ENCODE measurements at places on chromosomes 7 and 10.

- no peak for DNase-seq
These were observed 202.2 kb downstream of the IPMK start for GRCh38 chr10:58065529-58065815.

DNA sequence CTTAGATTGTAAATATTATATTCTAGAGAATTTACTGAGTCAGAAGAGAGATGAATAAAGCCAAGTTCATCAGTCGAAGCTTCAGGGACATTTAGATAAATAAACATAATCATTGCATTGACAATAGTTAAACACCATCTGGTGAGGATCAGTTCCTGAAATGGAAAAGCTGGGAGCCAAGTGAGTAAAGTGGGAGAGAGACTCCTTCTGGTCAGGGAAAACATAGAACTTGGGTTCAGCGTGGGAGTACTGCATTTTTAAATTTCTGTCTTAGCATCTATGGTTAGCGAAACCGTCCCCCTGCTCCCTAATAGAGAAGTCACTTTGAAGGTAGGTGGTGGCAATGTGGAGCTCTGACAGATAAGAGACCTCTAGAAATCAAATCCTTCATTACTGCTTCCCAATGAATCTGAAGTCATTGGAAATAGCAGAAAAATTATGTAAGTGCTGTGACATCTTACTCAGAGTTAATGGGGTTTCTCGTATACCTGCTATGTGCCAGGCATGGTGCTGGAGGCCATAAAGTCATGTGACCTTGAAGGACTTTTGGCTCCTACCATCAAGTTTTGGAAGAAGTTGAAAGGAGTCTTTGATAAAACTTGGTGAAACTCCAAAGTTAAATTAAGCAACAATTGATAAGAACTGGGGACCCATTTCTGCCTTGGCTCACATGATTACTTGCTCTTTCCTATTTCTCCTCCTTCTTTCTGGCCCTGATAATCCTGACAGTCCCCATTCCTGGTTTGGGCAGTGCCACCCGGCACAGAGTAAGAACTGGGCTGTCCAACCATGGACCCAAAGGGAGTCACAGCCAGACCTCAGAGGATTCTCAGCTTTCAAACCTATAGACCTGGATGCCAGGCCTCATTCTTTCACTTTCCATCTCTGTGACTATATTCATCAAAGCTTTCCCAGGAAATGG lies 211.2 kb downstream of the C7orf25 start:
- no peak for DNase-seq

DNA sequence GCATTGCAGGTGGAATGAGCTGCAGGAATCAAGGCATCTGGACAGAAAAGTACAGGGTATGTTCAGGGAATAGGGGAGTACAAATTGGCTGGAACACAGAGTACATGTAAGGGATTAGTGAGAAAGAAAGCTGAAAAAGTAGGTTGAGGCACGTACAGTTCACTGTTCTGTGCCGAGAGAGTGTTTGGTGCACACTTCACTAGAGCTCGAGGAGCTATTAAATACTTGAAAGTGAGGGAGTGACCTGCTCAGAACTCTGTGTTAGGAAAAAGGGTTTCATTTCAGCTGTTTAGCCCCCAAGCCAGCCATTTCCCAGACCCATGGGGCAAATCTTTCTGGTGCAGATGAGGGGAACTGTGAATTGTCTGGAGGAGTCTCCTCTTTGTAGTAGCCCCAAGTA lies 115.2 kb downstream of the TBXAS1 start:
- no peak for DNase-seq

GRCh38 chr10:103925591-103925990 lies 7.6 kb upstream of the STN1 start:
- no peak for DNase-seq

DNA sequence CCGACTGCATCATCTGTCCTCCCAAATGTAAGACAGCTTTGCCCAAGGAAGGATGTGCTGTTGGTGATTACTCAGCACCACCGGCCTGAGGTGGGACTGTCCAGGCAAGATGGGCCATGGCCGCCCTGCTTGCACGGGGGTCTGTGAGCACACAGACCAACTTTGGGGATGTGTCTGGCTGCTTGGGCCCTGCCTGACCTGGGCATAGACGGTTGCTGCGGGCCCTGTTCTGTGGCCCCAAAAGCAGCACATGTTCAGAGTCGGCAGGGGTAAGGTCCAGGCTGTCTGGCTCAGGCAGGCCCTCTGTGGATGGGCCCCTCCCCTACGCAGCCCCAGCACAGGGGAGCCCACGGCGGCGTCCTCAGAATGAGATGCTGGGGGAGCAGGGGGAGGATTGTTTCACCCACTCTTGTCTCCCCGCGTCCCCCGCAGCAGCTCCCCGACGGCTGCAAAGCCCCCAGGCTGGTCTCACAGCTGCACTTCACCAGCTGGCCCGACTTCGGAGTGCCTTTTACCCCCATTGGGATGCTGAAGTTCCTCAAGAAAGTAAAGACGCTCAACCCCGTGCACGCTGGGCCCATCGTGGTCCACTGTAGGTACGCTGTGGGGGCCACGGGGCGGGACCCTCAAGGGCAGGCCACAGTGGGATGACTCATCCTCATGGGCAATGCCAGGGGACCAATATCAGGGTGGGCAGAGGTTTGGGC lies 58.4 kb downstream of the MKI67 start:
- DNase-seq, result no peak

DNA sequence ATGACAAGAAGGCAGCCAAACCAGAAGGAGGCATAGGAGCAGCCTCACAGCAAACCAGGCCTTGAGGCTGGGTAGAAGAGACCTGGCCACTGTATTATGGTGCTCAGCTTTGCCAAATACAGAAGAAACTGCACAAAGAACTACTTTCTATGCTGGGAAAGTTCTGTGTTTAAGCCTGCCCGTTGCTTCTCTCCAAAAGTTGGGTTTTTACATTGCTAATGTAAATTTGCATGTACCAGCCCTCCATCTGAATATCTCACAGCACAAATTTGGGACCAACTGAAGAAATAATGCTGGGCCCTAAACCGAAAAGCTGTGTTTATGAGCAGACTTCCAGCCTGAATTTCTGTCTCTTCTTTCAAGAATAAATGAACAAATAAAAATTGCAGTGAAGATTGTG lies 145.0 kb downstream of the TFEC start:
- no peak for DNase-seq

DNA sequence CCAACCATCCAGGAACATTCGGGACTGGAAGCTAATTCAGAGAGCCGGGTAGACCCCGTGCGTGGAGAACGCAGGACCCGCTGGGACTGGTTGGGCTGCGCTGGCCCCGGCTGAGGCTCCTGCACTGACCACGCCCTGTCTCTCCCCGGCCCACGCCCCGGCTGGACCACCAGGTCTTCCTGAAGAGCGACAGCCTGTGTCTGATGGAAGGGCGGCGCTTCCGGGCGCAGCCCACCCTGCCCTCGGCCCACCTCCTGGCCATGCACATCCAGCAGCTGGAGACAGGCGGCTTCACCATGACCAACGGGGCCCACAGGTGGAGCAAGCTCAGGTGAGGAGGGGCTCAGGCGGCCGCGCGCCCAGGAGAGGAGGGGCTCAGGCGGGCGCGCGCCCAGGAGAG lies 10.2 kb upstream of the UTF1 start:
- DNase-seq, result no peak

DNA sequence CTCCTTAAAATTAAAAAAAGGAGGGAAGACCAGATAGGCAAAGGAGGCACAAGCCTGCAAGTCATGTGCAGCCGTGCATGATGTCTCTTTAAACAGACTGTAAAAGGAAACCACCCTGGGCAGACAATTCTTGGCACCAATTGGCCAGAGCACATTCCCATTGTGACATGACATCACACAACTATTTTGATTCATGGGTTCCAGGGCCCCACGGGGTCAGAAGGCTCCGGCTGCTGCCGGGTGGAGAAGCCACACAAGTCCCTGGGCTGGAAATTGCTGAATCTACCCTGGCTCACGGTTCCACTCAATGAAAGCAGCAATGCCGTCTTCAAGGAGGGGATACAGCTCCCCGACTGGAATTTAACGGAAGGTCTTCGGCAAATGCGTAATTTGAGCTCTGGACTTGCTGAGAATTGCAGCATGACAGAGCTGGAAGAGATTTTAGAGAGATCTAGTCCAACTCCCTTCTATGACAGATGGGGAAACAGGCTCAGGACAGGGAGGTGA lies 140.5 kb downstream of the PRKAG2 start:
- DNase-seq, result no peak

GRCh38 chr7:11341285-11341944 lies 367.7 kb downstream of the PHF14 start:
- DNase-seq, result peak; percentile 5

GRCh38 chr7:157846271-157846670 lies 509.5 kb downstream of the DNAJB6 start:
- no peak for DNase-seq

GRCh38 chr10:52250510-52250909 lies 63.6 kb upstream of the DKK1 start:
- no peak for DNase-seq

- peak; percentile 86 for DNase-seq
These were observed 160.4 kb downstream of the KIF20B start for GRCh38 chr10:89861584-89862301.

DNA sequence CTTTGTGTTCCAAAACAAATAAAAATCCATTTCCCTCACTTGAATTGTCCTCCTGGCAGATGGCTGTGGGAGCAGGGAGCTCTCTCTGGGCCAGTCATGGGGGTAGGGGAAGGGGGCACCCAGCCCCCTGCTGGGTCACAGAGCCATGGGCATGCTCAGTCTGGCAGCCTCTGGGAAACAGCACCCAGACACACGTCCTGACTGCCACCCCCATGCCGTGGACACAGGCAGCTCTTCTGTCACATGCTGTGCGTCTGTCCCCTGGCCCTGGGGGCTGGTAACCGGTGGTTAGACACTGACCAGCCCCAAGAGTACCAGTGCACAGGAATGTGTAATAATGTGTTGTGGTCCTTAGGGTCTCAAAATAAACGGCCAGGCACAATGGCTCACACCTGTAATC lies 47.0 kb downstream of the RASGEF1A start:
- DNase-seq, result no peak

GRCh38 chr7:116633131-116633988 lies 38.6 kb upstream of the MET start:
- no peak for DNase-seq

- DNase-seq, result no peak
These were observed 63.0 kb downstream of the VAX1 start for GRCh38 chr10:117075064-117075463.

- no peak for DNase-seq
These were observed 10.8 kb upstream of the LIPA start for GRCh38 chr10:89262086-89263051.

DNA sequence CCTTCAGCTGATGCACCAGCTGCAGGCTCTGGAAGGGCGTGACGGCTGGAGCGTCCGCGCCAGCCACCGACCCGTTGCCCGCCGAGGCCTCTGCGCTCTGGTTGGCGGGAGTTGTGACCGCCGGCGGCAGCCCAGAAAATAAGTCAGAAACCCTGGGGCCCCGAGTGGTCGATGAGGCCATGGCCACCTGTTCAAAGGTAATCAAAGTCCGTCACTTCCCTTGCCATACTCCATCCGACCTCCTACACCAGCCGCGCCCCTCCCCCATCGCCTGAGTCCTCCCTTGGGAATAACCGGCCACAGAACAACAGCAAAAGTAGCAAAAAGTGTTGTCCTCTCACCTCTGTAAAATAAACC lies 406 bp downstream of the PRLHR start:
- no peak for DNase-seq

DNA sequence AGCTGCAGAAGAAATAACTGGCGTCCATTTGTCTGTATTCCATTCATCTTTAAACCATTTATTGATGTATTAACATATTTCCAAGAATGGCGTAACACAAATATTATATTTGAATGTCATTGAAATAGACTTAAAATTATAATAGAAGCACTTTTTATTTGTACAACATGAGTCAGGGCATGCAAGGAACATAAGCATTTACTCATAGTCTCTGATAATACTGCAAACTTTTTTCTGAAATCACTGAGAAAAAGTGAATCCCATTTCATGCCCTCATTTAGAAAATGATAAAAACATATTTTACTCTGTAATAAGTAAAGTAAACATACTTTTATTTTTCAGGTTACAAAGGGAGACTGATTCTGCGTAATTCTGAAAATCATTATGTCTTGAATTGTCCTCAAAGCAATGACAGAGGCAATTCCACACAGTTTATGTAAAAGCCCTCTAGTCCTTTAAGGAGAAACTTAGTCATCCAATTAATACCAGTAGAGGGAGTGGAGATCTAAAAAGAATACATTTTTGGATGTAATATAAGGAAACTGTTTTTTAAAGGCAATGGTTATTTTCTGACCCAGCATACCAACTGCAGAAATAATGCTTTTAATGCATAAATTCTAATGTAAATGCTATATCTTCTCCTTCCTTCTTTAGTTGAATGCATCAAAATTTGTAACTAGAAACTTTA lies 58.1 kb downstream of the AGMO start:
- DNase-seq, result no peak

- DNase-seq, result no peak
These were observed 260.6 kb downstream of the POU6F2 start for GRCh38 chr7:39238234-39238869.

- no peak for DNase-seq
These were observed 46.3 kb upstream of the ZNF365 start for GRCh38 chr10:62327885-62328284.

DNA sequence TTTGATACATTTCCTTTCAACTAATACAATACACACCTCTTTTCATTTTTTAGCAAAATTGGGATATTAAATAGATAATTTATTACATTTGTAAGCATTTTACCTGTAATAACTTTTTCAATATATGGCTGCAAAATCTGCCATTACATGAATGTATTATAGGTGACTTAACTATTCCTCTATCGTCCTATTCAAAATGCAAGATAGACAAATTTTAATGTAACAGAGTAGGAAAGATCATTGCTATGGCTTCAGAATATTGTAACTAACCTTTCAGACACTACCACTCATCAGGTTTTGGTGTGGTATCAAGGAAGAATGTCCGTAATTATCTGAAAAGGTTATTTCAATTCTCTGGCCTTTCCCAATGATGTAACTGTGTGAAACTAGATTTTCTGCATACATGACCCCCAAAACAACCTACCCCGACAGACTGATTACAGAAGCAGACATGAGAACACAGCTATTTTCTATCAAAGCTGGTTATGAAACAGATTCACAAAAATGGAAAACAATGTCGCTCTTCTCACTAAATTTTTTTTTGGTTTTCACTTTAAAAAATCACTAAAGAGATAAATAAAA lies 211.2 kb downstream of the FAM107B start:
- no peak for DNase-seq

- DNase-seq, result peak; percentile 61
These were observed 103.5 kb upstream of the FAM3C start for GRCh38 chr7:121499624-121500023.

GRCh38 chr7:13801669-13802068 lies 187.8 kb downstream of the ETV1 start:
- DNase-seq, result no peak

Measured in activated CD4-positive, alpha-beta T cell treated with anti-CD3 and anti-CD28 coated beads, Interleukin-2, amount 50 U/mL, for 16 hours (primary cell).